Left ventricle myocardium inferior (tissue), 1 donor: ENCODE measurements at places on chromosomes 7 and 10. TPM values are rescaled to one million over a fixed set of nuclear protein-coding genes. Genes with fewer than 3 reads are reported as not detected.

LEP gene
- 0.14 TPM for total RNA-seq

GRCh38 chr10:124996854-124997215 is 54.9 kb downstream of the ZRANB1 start:
- peak; percentile 12 for DNase-seq

DNA sequence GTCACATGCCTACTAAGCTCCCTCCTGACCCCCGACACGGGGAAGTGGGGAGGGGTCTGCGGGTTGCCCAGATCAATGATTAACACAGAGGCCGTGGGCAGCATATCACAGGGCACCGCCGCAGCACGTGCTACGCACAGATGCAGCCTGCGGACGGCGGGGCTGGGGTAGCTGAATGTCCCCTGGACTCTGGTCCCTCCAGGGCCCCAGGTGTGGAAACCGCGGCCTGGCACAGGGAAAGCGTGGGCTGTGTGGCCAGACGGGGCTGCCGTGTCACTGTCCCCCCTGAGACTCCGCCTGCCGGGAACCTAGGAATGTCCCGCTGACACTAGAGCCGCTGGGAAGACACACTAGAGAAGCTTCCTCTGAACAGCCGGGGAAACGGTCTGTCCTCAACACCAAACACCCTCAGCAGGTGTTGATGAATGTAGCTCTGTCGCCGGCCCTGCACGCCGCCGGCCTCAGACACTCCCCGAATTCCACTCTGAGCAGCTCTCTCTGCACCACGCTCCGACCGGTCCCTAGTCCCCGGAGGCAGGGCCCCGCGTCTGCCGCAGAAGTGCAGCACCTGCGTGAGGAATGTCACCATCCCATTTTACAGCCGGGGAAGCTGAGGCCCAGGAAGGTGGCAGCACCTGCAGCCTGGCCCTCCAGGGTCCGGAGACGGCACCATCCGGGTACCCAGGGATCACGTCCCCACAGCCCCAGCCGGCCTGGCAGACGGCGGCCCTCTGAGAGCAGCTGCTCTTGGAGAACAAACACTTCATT is 33.4 kb upstream of the PDGFA start:
- DNase-seq: no peak

DNA sequence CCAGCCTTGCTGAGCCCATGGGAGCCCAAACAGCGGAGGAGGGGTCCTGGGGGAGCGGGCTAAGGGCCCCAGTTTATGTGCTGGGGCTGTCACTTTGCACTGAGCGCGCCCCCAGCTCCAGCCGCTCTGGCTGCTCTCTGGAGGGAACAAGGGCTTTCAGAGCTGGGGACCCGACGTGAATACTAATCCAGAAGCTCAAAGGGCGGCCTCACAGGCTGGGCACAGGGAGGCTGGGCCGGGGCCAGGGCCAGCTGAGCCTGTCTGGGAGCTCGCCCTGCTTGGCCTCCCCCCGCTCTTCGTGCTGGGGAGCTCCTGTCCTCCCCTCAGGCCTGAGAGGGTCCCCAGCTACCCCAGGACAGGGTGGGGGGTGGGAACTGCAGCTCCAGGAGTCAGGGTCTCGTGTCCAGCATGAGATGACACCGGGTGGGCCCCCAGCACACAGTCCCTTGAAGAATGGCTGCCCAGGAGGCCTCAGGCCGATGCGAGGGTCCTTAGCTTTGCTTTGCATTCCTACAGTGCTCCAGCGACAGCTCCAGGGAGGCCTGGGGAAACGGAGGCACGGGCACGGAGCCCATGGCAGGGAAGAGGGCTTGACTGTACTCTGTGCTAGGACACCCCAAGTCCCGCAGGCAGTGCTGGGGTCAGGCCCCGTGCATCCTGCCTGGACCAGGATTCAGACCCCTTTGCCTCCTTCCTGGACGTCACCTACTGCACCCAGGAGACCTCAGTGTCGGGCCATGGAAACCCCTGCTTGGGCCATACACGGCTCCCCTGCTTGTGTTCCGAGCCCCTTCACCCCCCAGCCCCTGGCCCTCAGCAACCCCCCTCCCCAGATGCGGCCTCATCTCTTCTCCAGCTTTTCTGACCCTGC is 5.8 kb upstream of the AMZ1 start:
- DNase-seq: no peak

GRCh38 chr10:8102708-8103401 is 48.4 kb downstream of the GATA3 start:
- DNase-seq: no peak
